Omental fat pad (tissue), 4 donors: ENCODE measurements at places on chromosomes 1 and 21. TPM values are rescaled to one million over a fixed set of nuclear protein-coding genes. Genes with fewer than 3 reads are reported as not detected.

DNA sequence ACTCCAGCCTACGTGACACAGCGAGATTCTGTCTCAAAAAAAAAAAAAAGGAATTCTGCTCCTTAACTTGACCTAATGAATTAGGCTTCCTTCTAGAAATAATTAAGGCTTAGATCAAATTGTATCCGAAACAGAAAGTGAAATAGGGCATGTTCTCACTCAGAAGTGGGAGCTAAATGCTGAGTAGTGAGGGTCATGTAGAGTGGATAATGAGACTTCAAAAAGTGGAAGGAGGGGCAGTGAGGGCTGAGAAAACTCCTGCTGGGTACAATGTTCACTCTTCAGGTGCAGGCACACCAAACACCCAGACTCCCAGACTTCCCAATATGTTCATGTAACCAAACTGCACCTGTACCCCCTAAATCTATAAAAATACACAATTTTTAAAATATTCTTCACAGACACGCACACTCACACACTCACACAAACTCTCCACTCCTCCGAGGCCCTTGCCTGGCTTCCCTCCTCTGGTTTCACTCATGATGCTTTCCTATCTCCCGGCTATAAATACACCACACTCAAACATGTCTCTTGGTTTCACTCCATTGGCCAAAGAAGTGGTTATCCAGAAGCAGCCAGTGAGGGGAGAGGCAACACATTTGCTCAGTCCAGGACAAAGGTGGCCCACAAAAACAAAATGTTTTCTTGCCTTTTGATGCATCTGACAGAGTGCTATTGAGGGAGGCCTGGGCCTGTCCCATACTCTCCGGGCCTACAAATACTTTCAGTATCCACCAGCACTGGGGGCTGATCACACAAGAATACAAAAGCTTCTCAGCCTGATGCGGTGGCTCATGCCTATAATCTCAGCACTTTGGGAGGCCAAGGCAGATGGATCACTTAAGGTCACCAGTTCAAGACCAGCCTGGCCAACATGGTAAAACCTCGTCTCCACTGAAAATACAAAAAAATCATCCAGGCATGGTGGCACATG is 249.2 kb downstream of the TOMM20 start:
- DNase-seq: no peak

- DNase-seq: no peak
These were observed 1592.9 kb downstream of the MRPL39 start for GRCh38 chr21:24014381-24014780.

HSD3B1 gene
- total RNA-seq: not detected

KLHDC9 gene
- total RNA-seq: 0.60 TPM

GREM2 gene
- 0.36 TPM for total RNA-seq

PLA2G2A gene
- total RNA-seq: 196 TPM
